HTR-8/SVneo (cell line): ENCODE measurements at places on chromosomes 5 and 9.

- no peak for DNase-seq
Observed at GRCh38 chr5:159956074-159956473, 39.8 kb downstream of the ADRA1B start.

DNA sequence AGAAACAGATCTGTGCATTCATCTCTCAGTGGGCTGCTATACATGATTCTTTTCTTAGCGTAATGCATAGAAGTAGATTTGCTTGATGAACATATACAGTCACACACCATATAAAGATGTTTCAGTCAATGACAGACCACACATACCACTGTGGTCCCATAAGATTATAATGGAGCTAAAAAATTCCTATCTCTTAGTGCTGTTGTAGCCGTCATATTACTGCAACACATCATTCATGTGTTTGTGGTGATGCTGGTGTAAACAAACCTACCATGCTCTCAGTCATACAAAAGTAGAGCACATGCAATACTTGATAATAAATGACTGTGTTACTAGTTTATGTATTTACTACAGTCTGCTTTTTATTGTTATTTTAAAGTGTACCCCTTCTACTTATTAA lies 214.3 kb downstream of the ARHGAP26 start:
- no peak for DNase-seq

DNA sequence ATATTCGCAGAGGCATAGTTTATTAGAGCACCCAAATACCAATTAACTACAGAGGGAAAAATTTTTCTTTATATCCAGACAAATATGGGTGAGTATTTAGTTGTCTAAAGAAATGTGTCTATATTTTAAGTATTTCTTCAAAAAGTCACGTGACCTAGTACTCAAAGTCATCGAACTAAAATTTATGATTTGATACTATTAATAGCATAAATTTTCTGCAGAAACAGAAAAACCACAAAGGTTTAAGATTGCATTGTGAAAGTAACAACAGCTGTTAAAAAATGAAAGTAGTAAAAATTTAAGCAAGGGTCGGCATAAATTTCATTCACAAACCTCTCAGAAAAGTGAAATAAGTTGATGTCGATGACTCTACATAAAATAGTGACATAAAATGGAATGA lies 323.9 kb upstream of the RORB start:
- no peak for DNase-seq

- peak; percentile 78 for DNase-seq
Observed at GRCh38 chr9:107274953-107275422, 8.1 kb upstream of the RAD23B start.

GRCh38 chr9:23088932-23089364 lies 642.3 kb downstream of the DMRTA1 start:
- DNase-seq, result peak; percentile 0

GRCh38 chr5:75512383-75513074 lies 838 bp downstream of the POLK start:
- no peak for DNase-seq
